ENCODE measurements at places on chromosomes 7 and 10.

- DNase-seq = no peak
Measured at GRCh38 chr10:116838143-116838725, 11.1 kb upstream of the ENO4 start.

- DNase-seq = peak; percentile 8
Measured at GRCh38 chr10:13056456-13057077, 43.4 kb upstream of the OPTN start.

- DNase-seq = no peak
Measured at GRCh38 chr7:123798532-123799188, 46.3 kb upstream of the HYAL4 start.

- DNase-seq = no peak
Measured at GRCh38 chr10:12459762-12460161, 110.4 kb downstream of the CAMK1D start.

DNA sequence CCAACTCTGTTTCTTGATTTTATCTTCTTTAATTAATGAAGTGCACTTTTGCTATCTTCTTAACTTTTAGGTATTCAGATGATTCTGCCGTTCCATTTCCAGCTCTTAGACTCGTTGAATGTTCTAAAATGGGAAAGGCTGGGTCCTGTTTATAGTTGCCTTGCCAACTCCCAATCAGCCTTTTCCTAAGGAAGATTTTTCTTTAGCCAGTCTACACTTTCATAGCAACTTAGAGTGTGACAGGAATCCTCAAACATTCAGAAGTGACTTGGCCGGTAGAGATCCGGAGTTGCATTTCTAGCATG is 23.0 kb upstream of the TRIL start:
- DNase-seq = no peak

- peak; percentile 49 for DNase-seq
Measured at GRCh38 chr7:23955145-23955544, 245.1 kb downstream of the STK31 start.

- DNase-seq = peak; percentile 14
Measured at GRCh38 chr7:151630851-151631569, 111.3 kb upstream of the RHEB start.

DNA sequence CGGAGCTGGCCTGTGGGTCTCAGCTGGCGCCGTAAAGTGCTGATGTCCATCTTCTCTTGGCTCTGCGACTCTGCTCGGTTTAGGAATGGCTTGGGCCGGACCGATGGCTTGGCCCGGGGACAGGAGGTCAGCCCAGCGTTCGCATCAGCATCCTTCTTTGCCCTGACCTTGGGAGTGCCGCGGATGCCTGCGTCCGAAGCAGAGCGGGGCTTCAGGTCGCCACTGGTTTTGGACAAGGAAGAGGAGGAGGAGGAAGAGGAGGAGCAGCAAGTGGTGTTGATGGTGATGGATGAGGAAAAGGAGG is 109.3 kb downstream of the NEURL1 start:
- DNase-seq = no peak

GRCh38 chr10:132832186-132832969 is 46.4 kb upstream of the NKX6-2 start:
- no peak for DNase-seq

DNA sequence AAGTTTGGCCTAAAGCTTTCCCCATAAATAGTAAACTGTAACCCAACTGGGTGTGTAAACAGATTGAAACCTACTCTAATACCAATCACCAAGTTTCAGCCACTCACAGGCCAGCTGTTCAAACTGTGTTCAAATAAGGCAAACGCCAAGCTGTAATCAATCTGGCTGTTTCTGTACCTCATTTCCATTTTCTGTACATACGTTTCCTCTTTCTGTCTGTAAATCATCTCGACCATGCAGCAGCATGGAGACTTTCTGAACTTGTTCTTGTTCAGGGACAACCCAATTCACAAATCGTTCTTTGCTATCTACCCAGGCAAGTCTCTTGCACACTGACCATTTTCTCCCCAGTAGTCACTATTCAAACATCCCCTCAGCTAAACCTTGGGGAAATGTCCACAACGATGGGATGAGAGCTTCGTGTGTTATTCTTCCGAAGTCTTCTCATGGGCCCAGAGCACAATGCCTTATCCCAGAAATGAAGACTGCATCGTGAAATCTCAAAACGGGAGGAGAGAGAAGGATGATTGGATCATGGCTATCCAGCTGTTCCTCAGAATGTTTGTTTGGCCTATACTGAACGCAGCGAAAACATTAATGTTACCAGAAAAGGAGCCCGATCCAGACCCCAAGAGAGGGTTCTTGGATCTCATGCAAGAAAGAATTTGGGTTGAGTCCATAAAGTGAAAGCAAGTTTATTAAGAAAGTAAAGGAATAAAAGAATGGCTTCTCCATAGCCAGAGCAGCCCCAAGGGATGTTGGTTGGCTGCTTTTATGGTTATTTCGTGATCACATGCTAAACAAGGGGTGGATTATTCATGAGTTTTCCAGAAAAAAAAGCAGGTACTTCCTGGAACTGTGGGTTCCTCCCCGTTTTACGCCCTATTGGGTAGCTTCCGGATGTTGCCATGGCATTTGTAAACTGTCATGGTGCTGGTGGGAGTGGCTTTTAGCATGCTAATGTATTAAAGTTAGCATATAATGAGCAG is 86.2 kb downstream of the SLC16A9 start:
- DNase-seq = no peak

Measured in mammary epithelial cell (primary cell).